Kidney capillary endothelial cell (primary cell): ENCODE measurements at places on chromosomes 4 and X.

DNA sequence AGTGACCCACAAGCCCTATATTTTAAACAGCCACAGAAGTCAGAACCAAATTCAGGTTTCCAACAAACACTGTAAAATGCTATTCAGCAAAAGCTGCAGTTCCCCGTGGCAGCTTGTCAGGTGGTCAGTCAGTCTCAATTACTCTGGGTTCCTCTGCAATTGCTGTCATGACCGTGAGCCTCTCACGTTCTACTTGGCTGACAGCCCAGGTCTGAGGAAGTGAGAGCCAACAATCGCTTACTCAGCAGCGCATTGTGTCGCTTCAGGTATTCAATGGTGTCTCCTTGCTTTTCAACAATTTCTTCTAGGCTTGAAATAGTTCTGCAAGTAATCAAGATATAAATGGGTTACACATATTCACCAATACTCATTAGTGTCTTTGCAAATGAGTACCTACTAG is 25.8 kb downstream of the TRIM75 start:
- DNase-seq = peak; percentile 17

DNA sequence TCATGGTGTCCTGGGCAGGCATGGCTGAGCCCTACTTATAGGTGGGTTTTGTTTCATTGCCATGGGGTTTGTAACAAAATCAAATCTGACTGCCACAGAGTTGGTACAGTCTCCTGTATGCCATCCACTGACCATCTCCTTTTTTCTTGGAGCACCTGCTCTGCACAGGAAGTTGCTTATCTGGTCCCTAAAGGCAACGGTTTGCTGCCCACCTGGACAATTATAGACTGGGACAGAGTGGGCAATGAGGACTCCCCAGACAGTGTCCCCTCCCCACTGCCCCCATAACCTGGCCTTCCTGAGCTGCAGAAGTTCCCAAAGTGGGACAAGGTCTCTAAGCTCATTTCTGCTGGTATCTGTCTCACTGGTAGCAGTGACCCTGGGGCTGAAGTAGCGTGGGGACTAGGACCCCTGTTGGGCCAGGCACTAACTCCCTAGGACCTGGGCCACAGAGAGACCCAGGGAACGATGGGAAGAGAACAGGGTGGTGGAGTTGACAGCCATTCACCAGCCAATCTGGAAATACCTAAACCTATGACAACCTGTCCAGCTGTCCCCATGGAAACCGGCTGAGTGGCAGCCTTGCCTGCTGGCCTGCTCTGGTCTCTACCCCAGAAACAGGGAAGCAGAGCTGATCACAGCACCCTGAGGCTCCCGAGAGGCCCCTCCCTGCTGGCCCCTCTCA is 64.7 kb downstream of the WFS1 start:
- DNase-seq = no peak

GRCh38 chr4:8722556-8722955 is 130.0 kb downstream of the CPZ start:
- no peak for DNase-seq

- DNase-seq = no peak
Observed at GRCh38 chrX:56498756-56499155, 64.7 kb upstream of the UBQLN2 start.

- DNase-seq = no peak
Observed at GRCh38 chr4:127788517-127788916, 6.4 kb downstream of the HSPA4L start.

DNA sequence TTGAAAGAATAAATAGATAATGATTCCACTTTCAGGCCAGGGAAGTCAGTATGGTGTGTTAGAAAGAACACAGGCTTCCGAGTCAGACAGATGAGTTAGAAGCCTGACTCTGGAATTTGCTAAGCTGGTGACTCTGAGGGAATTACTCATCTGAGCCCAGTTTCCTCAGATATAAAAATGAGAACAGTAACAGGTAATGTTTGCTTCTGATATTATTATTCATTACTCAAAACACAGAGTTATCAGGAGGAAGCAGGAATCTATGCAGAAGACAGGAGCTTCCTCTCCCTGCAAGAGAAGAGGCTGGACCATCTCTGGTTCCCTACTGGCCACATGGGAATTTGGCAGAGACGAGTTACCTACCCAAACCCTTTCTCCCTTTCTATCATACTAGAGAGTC is 163.1 kb downstream of the EVC2 start:
- DNase-seq = no peak

DNA sequence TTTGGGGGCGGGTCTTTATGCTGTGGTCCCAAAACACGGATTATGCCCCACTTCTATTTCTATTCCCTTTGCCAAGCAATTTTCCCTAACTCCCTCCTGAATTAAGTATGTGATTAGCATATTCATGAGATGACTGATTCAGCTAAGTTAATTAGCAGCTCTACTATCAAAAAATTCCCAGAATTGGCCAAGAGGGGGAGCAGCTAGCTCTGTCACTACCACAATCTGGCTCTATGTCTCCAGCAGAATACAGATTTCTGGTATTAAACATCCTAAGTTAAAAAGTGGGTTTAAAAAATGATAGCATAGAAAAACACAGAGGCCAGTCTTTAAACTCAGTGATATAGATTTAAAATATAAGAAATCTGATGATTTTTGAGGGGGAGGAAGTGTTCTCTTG is 80.3 kb downstream of the GPC4 start:
- peak; percentile 26 for DNase-seq

DNA sequence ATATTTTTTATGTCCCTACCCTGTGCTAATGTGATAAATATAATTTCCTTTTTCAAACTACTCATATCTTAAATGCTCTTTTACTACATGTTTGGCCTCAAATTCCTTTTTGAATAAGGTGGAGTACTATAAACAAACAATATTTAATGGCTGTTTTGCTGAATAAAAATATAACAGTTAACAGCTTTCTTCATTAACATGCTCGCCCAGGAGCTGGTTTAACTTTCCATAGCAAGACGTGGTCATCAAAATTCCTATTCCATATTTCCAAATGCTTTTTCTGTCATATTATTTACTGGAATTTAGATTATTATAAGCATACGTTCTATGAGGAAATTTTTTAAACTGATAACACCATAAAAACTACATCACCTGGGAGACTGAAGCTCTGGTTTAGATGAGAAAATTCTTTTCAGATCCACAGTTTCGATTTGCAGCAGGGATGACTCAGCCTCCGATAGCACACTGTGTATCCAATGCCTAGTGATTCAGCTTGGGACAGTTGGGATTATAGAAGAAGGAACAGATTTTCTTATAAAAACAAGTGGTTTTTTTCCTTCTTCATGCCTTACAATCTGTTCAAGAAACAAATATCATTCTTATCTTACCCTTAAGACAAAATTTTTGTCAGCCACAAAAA is 129.1 kb downstream of the FBXO8 start:
- DNase-seq = no peak

GRCh38 chrX:118569676-118570075 is 74.1 kb downstream of the DOCK11 start:
- DNase-seq = no peak

- no peak for DNase-seq
Observed at GRCh38 chr4:89306486-89307177, 968 bp downstream of the GPRIN3 start.

- peak; percentile 33 for DNase-seq
Observed at GRCh38 chr4:186029571-186030398, 39.2 kb upstream of the TLR3 start.

DNA sequence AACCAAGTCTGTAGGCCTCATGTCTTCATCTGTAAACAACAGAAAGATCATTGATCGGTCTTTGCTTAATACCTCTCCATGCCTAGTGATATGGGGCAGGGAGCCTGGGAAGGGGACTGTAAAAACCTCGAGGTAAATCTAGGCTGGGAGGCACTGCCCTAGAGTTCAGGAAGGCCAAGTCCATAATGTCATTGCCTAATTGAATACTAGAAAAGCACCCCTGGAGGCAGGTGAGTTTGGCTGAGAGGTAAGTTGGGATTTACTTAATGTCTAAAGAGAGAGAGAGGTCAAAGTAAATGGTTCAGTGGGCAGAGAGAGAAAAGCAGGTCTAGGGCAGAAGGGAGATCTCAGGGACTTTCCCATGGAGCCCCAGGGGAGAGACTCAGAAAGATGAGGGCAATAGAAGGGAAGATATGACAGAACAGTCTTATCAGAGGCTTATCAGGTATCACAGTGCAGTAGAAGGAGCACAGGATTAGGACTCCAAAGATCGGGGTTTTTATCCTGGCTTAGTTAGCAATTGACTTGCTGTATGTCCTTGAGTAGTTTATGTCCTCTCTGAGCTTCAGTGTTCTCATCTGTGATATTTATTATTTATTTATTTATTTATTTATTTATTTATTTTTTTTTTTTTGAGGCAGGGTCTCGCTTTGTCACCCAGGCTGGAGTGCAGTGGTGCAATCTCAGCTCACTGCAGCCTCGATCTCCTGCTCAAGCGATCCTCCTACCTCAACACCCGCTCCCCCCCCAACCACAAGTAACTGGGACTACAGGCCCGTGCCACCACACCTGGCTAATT is 85.2 kb downstream of the SLC16A2 start:
- no peak for DNase-seq

- DNase-seq = peak; percentile 50
Observed at GRCh38 chr4:154807042-154807630, 26.1 kb downstream of the RBM46 start.

DNA sequence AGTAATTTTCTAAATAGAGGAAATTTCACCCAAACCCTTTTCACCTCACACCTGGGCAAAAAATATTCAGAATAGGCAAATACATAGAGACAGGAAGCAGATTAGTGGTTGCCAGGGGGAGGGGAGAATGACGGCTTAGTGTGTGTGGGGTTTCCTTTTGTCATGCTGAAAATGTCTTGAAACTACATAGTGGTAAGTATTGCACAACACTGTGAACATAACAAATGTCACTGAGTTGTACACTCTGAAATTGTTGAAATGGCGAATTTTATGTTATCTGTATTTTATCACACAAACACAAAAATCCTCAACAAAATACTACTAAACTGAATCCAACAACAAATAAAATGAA is 60.7 kb upstream of the PLAC1 start:
- no peak for DNase-seq

DNA sequence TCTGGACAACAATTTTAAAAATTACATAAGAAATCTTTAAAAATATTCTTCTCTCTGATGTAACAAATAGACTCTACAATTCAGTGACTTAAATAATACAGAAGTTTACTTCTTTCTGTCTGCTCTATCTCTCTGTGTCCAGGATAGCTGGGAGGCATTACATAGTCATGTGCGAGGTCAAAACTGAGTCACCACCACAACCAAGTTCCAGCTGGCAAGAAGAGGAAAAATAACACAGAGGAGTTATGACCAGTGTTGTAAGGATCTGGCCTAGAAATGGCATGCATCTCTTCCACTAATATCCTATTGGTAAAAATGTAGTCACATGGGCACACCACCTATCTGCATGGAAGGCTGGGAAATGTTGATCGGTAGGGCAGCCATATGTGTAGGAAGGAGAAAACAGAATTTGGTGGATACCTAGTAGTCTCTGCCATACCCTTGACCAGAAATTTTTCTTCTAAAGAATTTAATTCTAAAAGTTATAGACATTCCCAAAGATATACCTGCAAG is 39.4 kb upstream of the WDFY3 start:
- DNase-seq = no peak

DNA sequence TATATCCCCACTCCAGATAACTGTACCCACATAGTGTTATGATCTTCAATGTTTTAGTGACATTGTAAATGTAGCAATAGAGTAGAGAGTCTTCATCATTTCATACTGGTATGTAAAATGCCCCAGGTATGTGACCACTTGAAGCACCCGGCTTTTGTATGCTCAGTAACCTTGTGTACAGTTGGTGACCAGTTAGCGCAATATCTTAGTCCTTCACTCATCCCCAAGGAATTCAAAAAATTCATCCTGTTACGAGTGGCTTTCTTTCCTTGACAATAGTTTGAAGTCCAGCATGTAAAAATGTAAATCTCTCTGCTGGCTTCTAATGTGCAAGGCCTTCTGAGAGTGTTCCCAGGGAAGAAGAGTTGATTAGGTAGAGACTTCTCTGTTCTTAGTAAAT is 145.6 kb downstream of the ARX start:
- no peak for DNase-seq

GRCh38 chrX:71128915-71129765 is 10.7 kb downstream of the MED12 start:
- DNase-seq = peak; percentile 21

DNA sequence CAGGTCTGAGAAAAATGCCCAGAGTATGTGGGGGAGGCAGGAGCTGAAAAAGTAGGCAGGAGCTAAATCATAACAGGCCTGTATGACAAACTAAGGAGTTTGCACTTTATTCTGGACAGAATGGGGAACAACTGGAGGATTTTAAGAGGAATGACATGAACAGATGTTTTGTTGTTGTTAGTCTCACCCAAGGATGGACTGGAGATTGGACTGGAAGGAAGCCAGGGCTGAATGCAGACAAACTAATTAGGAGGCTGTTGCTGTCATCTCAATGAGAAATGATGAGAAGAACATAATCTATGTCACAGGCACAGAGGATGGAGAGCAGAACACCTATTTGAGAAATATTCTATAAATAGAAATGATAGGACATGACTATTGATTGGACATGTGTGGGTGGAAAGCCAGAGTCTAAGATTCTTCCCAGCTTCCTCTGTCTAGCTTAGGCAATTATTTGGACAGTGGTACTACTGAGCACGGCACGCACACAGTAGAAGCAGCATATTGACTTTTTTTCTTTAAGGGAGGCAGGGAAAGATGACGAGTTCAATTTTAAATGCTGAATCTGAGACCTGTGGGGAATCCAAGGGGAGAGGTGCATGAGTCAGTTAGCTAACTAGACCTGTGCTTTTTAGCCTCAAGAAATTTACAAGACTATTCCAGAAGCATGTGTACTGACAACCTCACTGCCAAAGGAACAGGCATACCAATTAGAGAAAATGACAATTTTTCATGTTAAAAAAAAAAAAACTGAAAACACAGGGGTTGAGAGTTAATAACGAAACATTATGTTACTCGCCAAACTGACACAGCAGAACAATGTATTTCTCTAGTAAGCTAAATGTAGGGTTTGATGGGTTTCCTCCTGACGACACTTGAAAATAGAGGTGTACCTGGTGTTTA is 963 bp upstream of the USO1 start:
- DNase-seq = no peak

GRCh38 chrX:141969706-141970105 is 66.0 kb downstream of the MAGEC1 start:
- DNase-seq = no peak

GRCh38 chr4:23485801-23486200 is 404.0 kb downstream of the PPARGC1A start:
- no peak for DNase-seq

- DNase-seq = no peak
Observed at GRCh38 chr4:80221161-80221560, 23.9 kb downstream of the PRDM8 start.

DNA sequence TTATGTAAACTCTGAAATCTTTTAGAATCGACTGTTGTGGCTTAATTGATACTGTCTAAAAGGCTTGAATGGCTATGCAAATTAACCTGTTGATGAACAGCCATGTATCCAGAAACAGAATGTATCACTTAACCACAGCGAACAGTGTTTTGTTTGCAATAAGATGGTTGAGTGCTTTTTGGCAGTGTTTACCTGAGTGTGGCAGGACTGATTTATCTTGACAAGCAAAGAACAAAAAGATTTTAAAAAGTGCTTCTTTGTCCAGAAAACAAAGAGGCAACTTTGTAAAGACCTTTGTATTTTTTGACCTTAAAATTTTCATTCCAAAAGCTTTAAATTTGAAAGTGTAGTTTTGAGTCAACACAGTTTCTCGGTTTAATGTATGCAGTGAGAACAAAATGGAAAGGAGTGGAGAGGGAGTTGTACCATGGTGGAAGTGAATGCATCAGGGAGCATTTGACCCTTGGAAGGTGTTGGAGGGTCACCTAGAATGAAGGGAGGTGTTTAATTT is 18.0 kb downstream of the ARHGAP10 start:
- DNase-seq = no peak

- DNase-seq = no peak
Observed at GRCh38 chr4:133584714-133585113, 435.6 kb downstream of the PCDH10 start.

- DNase-seq = no peak
Observed at GRCh38 chr4:138758876-138759553, 256.6 kb upstream of the NOCT start.
